ENCODE measurements at places on chromosomes 2 and 18.

DNA sequence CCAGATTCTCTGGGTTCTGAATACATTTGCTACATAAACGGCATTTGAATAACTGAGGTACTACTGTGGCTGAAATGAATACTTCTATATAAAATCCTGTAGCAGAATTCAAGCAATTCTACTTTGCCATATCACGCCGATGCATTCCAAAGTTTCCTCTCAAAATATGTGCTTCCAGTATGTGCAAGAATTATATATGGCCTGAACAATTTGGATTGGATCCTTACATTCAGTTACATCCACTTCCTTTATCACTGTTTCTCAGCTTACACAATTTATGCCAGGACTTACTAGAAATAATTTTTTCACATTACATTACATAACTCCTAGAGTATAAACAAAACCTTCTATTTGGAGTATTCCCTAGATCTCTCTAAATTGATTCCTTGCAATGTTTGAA is 46.3 kb upstream of the STAT4 start:
- no peak for DNase-seq

DNA sequence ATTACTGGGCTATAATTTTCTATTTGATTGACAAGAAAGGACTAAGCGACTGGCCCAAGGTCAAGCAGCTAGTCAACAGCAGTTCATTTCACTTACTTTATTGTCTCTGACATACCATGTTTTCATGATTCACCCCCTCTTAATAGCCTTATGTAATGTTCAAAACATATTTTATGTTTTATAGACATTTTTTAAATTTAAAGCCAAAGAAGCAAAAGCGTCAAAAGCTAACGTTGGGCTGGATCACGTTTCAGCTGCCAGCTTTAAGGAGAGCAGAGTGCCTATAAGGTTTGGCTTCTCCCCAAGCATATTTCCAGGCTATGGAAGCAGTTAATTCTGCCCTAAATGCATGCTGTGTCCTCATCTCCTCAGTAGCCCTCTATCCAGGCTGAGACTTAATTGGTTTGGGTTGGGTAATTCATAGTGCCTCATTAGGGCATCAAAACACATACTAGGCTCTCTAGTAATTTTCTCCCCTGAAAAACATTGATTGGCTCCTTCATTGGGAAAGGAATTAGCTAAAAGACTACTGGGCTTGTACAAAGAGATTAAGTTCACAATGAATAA is 94.8 kb upstream of the CREB1 start:
- DNase-seq: no peak

- no peak for DNase-seq
Observed at GRCh38 chr18:40902436-40902835, 1052.6 kb upstream of the PIK3C3 start.

DNA sequence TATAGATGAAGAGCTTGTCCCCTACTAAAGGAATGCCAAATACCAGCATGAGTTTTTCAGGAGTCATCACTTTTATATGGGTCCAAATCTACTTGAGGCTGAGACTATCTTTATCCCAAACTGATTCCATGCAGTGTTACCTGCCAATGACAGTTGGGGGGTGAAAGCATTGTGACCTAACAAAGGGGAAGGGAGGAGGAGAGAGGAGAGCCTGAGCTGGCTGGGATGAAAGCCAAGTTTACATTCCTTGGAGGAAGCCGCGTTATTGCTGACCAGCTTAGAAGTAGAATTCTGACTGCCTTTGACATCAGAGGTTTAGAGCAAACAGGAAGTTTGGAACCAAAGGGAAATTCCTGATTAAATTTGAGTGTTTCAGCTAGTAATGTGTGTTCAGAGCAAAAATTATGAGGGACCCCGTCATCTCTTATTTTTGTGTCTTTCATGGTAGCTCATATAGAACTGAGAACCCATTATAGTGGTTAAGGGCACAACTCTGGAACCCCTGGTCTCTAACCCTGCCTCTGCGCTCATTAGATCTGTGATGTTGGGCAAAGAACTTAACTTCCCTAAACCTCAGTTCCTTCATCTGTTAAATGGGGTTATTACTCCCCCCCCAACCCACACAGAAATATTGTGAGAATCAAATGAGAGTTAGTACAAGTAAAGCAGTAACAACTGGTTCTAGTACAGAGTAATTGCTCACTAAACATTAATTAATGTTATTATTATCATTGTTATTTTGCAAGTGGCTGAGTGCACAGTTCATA is 199.3 kb upstream of the EPAS1 start:
- peak; percentile 96 for DNase-seq

DNA sequence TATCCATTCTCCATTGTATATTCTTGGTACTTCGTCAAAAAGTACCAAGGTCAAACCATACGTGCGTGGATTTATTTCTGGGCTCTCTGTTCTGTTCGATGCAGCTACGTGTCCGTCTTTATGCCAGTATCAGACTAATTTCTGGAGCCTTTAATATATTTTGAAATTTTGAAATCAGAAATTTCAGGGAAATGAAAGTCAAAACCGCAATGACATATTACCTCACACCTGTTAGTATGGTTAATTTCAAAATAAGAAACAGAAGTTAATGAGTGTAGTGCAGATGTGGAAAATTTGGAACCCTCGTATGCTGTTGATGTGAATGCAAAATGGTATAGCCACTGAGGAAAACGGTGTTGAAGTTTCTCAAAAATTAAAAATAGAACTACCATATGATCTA is 156.1 kb upstream of the TRIB2 start:
- DNase-seq: no peak

GRCh38 chr2:160199683-160200389 is at the start of gene ITGB6:
Gene ITGB6, minus strand, starts transcription at chr2:160200272. Its CDS starts 209 bp downstream, at chr2:160200063.
- no peak for DNase-seq

- no peak for DNase-seq
Observed at GRCh38 chr2:236052206-236052605, 116.0 kb downstream of the GBX2 start.

GRCh38 chr2:42049221-42050009 is 1.6 kb downstream of the PKDCC start:
- no peak for DNase-seq

- DNase-seq: no peak
Observed at GRCh38 chr18:37392648-37393047, 172.9 kb downstream of the CELF4 start.

GRCh38 chr2:78263571-78263970 is 741.4 kb upstream of the LRRTM4 start:
- DNase-seq: no peak

GRCh38 chr2:24948506-24948905 is 23.2 kb downstream of the DNAJC27 start:
- no peak for DNase-seq

GRCh38 chr2:235715601-235716000 is 221.8 kb downstream of the AGAP1 start:
- DNase-seq: no peak

- no peak for DNase-seq
Observed at GRCh38 chr2:60546756-60547420, 6.6 kb downstream of the BCL11A start.

GRCh38 chr2:227043981-227044380 is 120.0 kb downstream of the COL4A4 start:
- no peak for DNase-seq

DNA sequence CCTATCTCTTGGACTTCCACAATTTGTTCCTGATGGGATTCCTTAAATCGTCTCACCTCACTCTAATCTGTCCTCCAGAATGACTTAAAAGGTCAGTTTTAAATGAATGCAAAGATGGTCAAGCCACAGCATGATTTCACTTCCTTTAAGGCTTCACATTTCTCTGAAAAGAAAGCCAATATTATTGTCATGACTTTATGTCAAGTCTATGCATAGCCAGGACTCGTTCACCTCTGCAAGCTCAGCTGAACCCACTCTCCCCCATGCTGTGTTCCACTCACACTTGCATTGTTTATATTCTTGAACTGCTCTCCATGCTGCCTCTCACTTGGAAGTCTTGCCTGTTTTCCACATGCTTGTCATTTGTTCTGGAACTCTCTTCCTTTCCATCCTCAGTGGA is 298.4 kb upstream of the MMADHC start:
- DNase-seq: no peak

GRCh38 chr18:70491734-70492348 is 203.0 kb downstream of the SOCS6 start:
- peak; percentile 26 for DNase-seq

- no peak for DNase-seq
Observed at GRCh38 chr2:204722207-204722606, 176.9 kb downstream of the PARD3B start.

GRCh38 chr2:178886006-178886405 is 78.8 kb upstream of the TTN start:
- no peak for DNase-seq

DNA sequence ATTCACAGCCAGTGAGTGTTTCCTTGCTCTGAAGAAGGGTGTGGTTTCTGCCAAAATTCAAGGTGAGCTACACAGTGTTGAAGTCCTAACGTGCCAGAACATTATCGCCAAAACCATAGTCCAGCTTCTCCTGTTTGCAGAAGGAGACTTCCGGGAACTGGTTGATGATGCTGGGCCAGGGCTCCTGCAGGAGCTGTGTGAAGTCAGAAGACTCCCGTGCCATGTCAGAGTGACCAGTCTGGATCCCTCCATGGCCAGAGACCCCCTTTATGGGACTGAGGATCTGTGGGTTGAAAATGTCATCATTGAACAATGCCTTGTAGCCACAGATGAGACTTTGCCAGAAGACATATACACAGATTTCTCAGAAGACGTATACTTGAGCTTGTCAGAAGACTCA is 96.0 kb upstream of the RAB12 start:
- DNase-seq: no peak

DNA sequence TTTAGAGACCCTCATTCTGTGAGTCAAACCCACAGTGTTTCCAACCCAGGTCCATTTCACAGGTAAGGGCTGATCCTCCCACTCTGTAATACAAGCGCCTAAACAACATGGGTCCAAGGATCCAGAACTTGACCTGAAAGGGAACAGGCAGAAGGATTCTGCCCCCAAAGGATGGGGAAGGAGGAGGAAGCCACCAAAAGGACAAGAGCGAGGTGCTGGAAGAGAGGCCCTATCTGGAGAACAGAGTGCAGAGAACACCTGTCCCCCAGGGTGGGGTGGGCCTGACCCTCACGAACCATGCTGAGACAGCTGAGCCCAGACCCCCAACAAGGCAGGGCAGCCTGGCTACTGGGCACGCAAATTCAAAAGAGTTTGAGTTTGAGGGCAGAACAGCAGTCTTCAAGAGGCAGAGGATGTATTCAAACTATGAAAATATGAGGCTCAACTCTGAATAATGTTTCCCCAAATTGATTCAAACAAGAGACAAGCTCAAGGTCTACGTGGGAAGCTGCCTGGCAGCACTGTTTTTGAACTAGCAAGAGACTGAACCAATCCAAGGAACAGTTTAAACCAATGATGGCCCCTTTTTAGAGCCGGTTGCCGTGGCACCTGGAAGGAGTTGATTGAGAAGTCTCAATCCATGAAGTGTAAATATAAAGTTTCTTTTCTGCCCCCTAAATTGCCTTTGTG is 212.7 kb downstream of the ALPK2 start:
- no peak for DNase-seq

DNA sequence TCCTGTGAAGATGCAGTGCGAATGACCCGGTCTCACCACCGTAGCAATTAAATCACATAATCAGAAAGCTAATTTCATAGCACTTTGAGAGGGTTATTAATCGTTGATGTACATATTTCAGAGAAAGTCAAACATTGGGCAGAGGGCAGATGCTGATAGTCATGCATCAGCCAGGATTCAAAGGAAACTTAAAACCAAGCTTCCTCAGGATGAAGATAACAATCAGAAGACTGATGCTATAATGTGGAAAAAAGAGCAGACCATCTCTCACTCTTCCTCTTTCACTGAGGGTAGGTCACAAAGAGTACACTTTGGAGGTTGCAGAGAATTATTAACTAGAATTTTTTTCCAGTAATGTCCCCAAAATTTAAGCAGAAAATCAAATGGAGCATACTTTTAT is 1027.7 kb upstream of the ZEB2 start:
- DNase-seq: no peak

DNA sequence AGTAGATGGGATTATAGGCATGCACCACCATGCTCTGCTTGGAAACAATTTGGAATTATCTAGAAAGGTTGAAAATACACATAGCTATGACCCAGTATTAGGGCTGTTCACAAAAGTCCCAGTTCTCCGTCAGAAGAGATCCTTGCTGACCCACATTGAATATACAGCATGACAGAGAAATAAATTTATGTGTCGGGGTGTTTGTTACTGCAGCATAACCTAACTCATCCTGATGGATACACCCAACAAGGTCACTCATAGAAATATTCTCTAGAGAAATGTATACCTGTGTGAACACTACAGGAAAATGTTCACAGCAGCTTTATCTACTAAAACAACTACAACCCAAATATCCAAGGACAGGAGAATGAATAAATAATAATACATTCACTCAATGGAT is 9.0 kb downstream of the TBC1D8 start:
- no peak for DNase-seq

DNA sequence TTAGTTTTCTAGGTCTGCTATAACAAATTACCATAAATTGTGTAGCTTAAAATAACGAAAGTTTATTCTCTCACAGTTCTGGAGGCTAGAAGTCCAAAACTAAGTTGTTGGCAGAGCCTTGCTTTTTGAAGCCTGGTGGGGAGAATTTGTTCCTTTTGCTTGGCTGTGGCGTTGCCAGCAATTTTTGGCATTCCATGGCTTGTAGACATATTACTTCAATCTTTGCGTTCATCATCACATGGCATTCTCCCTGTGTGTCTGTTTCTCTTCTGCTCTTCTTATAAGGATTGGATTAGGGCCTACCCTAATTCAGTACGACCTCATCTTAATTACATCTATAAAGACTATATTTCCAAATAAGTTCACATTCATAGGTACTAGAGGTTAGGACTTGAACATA is 217.7 kb downstream of the MBD5 start:
- no peak for DNase-seq

- DNase-seq: no peak
Observed at GRCh38 chr2:3125761-3126130, 251.9 kb downstream of the EIPR1 start.

DNA sequence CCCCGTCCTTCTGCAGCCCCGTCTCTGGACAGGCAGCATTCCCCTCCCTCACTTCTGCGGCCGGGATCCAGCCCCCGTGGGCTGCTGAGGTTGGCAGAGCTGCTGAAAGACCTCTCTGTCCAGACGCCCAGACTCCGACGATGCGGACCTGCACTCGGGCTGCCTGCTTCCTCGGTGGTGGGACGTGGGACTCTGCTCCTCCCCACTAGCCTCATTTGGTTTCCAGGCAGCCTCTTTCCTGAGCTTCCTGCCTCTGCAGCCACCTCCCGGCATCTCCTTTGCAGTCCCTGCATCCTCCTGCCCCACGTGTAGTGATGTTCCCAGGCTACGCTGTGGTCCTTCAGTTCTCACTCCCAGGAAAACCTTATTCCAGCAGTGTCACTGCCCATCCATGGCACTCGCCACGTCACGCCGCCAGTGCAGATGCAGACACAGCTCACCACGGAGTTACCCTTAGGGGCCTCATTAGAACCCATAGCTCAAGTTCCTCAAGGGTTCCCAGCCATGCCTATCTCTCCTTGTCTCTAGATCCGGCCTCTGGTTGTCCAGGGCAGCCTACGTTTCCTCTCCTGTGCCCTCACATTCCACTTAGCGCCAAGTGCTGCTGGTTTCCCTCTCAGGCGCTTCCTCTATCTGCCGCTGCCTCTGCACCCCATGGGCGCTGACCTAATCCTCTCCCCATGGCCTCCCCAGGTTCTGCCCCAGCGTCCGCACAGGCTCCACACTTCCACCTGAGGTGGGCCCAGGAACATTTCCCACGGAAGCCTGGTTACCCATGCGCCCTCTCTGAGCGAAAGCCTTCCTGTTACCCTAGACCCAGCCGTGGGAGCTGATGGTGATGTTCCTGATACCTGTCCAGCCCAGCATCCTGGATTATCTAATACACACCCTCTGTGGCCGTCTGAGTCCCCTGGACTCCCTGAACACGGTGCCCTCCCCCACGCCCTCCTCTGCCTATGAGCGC is 318.3 kb upstream of the MYT1L start:
- no peak for DNase-seq
